ENCODE measurements at places on chromosomes 2 and 18. TPM values are rescaled to one million over a fixed set of nuclear protein-coding genes. Genes with fewer than 3 reads are reported as not detected.

DNA sequence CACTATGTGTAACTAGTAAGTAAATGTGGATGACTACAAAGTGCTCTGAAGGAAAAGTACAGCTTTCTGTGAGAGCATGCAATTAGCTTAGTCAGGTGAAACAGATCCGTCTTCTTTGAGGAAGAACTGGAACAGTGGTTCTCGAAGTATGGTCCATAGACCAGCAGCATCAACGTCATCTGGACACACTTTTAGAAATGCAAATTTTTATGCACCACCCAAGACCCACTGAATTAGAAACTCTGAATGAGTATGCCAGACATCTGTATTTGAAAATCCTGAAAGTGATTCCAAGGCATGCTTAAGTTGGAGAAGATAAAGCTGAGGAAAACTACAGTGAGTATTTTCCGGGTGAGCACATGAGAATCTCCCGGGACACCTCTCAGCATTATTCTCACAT is 130.7 kb upstream of the SPHKAP start:
- no peaks in the 10 kb centered on the region for H3K4me1 ChIP-seq
- DNase-seq, result no peak
- no peak overlapping the region for H3K27ac ChIP-seq
- H3K27me3 ChIP-seq, result no peaks in the 10 kb centered on the region

The GDF7 gene
- total RNA-seq, result 0.16 TPM

GRCh38 chr2:134717286-134718022 is 1.3 kb downstream of the TMEM163 start:
- no peak for DNase-seq
- peak overlapping the region; percentile 90 for H3K4me3 ChIP-seq
- H3K27ac ChIP-seq, result peak overlapping the region; percentile 32
- H3K4me1 ChIP-seq, result peaks cover 36% of the 10 kb centered on the region

GRCh38 chr2:241720099-241720498 is 14.3 kb upstream of the D2HGDH start:
- H3K36me3 ChIP-seq, result peaks cover 2% of the 10 kb centered on the region
- no peaks in the 10 kb centered on the region for H3K27me3 ChIP-seq
- H3K4me3 ChIP-seq, result no peak overlapping the region
- DNase-seq, result no peak
- H3K27ac ChIP-seq, result no peak overlapping the region

The FAHD2B gene
- total RNA-seq, result 16.9 TPM

DNA sequence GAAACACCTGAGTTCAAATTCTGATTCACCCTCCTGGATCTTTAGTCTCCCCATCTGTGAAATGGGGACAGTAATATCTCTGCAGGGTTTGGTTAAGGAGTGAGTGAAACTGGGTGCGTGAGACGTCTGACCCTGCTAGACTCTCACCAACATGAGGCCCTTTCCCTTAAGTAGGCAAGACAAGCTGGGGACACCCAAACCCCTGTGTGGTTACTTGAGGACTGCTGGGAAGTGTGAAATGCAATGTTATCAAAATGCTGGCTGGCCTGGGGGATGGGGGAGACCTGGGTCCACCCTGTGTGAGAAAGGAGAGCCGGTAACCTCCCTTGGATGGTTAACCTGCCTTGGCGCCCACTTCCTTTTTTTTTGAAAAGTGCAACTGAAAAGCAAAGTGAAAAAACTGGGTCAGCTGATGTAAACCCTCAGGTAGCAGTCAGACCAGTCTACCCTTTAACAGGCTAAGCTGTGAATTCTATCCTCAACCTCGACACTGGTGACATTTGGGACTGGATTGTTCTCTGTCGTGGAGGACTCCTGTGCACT is 82.3 kb downstream of the INPP5D start:
- peaks cover 42% of the 10 kb centered on the region for H3K4me1 ChIP-seq
- H3K36me3 ChIP-seq, result peaks cover 16% of the 10 kb centered on the region
- peak overlapping the region; percentile 72 for H3K4me3 ChIP-seq
- H3K27me3 ChIP-seq, result no peaks in the 10 kb centered on the region
- DNase-seq, result no peak

The DSC1 gene
- total RNA-seq, result 0.15 TPM

GRCh38 chr2:13121096-13121495 is 404.4 kb downstream of the TRIB2 start:
- no peaks in the 10 kb centered on the region for H3K36me3 ChIP-seq
- no peak overlapping the region for H3K27ac ChIP-seq
- H3K27me3 ChIP-seq, result peaks cover 20% of the 10 kb centered on the region
- H3K4me1 ChIP-seq, result no peaks in the 10 kb centered on the region
- no peak overlapping the region for H3K4me3 ChIP-seq

DNA sequence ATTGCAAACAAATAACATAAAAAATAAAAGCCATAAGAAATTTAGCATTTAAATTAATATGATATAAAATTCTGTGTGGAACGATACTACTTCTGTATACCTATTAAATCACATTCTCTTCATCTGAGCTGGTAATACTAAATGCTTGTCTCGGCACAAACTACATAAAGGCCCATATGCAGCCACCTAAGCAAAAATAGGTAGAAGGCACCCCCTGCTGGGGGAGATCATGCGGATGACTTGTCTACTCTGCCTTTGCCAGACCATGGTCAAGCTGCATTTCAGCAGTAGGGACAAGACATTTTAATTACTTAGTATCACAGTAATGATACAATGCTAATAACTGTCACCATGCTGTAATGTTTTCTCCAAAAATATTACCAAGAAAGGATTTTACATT is 108.0 kb downstream of the CDH19 start:
- no peak overlapping the region for H3K4me3 ChIP-seq
- H3K4me1 ChIP-seq, result no peaks in the 10 kb centered on the region
- no peaks in the 10 kb centered on the region for H3K27me3 ChIP-seq

DNA sequence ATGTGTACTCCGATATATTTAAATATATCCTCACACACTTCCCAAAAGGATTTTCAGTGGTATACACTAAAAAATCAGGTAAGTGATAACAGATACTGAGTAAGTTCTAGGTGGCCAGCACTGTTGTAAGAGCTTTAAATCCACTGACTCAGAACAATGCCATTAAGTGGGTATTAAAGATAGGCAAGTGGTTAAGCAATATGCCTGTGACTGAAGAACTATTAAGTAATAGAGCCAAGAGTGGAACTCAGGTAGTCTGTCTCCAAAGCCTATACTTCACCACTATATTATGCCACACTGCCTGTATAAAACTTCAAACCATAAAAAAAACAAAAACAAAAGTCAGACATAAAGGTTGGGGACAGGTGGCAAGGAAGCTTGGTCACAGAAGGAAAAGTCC is 37.2 kb downstream of the THUMPD2 start:
- no peak overlapping the region for H3K27ac ChIP-seq
- H3K36me3 ChIP-seq, result peaks cover 19% of the 10 kb centered on the region
- DNase-seq, result no peak
- peaks cover 13% of the 10 kb centered on the region for H3K4me1 ChIP-seq
- no peaks in the 10 kb centered on the region for H3K27me3 ChIP-seq
- H3K4me3 ChIP-seq, result no peak overlapping the region

DNA sequence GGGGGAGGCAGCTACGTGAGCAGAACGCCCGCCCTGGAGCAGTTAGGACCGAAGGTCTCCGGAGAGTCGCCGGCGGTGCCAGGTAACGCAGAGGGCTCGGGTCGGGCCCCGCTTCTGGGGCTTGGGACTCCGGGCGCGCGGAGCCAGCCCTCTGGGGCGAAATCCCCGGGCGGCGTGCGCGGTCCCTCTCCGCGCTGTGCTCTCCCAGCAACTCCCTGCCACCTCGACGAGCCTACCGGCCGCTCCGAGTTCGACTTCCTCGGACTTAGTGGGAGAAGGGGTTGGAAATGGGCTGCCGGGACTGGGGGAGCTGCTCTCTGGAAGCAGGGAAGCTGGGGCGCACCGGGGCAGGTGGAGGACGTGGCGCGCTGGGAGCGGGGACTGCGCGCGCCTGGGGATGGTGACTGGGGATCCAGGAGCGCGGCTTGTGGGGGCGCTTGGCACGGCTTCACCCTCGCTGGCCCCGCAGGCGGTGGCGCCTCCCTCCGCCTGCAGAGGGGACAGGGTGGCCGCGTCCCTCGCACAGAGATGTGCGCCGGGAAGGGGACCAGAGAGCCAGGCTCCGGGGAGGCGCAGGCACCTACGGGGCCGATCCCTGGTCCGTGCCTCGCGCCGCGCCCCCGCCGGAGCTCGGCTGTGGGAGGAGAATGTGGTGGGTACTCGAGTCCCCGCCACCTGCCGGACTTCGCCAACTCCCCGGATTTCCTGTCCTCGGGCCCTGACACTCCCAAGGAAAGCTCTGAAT is 688 bp downstream of the CDH20 start:
- H3K4me3 ChIP-seq, result no peak overlapping the region
- peaks cover 2% of the 10 kb centered on the region for H3K36me3 ChIP-seq
- no peaks in the 10 kb centered on the region for H3K4me1 ChIP-seq
- H3K27ac ChIP-seq, result no peak overlapping the region

- no peaks in the 10 kb centered on the region for H3K36me3 ChIP-seq
- no peaks in the 10 kb centered on the region for H3K27me3 ChIP-seq
- no peak overlapping the region for H3K4me3 ChIP-seq
- peaks cover 9% of the 10 kb centered on the region for H3K4me1 ChIP-seq
Observed at GRCh38 chr2:241870611-241871537, 1.3 kb downstream of the RTP5 start.

- H3K4me1 ChIP-seq, result no peaks in the 10 kb centered on the region
- no peak overlapping the region for H3K4me3 ChIP-seq
- no peaks in the 10 kb centered on the region for H3K27me3 ChIP-seq
- DNase-seq, result no peak
Observed at GRCh38 chr18:30265190-30265589, 777.4 kb downstream of the DSC3 start.

GRCh38 chr18:52816121-52816520 is 476.1 kb downstream of the DCC start:
- DNase-seq, result no peak
- H3K4me3 ChIP-seq, result no peak overlapping the region
- H3K27ac ChIP-seq, result no peak overlapping the region
- H3K27me3 ChIP-seq, result no peaks in the 10 kb centered on the region
- no peaks in the 10 kb centered on the region for H3K4me1 ChIP-seq

The B3GNT7 gene
- 0.22 TPM for total RNA-seq

- H3K27ac ChIP-seq, result no peak overlapping the region
- no peak for DNase-seq
- H3K27me3 ChIP-seq, result no peaks in the 10 kb centered on the region
- H3K4me1 ChIP-seq, result no peaks in the 10 kb centered on the region
Observed at GRCh38 chr2:180449171-180449915, 442.2 kb upstream of the CWC22 start.

DNA sequence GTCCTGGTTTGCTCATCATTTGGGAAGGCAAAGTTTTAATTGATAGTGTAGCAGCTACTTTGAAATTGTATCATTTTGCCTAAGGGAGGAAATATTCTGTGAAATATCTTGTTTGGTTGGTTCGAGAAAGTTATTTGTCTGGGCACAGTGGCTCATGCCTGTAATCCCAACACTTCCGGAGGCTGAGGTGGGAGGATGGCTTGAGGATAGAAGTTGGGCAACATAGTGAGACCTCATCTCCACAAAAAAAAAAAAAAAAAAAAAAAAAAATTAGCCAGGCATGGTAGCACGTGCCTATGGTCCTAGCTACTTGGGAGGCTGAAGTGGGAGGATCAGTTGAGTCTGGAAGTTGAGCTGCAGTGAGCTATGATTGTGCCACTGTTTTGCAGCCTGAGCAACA is 3.1 kb upstream of the ADGRF3 start:
- no peak for DNase-seq
- peaks cover 34% of the 10 kb centered on the region for H3K4me1 ChIP-seq
- no peak overlapping the region for H3K4me3 ChIP-seq

DNA sequence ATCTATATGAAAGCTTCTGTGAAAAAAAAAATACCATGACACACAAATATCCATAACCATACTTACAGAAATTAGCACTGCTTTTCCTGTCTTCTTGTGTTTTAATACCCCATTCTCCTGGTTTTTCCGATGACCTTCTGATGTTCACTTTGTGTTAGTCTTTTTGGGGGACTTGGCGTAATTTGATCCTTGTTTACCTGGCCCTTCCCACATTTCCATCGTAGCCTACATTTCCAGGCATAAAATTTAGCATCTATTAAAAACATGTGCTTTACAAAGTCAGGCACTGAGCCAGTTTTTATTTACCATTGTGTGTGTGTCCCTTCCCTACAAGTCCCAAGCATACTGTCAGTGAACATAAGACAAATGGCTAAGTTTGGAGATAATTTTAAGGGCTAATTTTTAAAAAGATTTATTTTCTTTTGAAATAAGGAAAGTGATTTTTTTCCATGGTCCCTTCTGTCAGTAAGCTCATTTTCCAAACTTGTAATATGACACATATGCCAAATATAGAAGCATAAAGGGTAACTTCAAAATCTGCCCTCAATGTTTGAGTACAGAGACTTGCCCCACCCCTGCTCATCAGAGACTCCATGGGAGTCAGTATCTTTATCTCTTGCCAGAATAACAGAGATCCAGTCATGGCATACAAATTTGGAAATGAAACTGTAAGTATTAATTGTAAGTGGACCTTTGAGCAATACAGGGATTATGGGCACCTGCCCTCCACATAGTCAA is 27.3 kb downstream of the SESTD1 start:
- no peaks in the 10 kb centered on the region for H3K36me3 ChIP-seq
- H3K27ac ChIP-seq, result no peak overlapping the region
- no peak for DNase-seq
- H3K4me1 ChIP-seq, result peaks cover 4% of the 10 kb centered on the region
- H3K27me3 ChIP-seq, result no peaks in the 10 kb centered on the region

DNA sequence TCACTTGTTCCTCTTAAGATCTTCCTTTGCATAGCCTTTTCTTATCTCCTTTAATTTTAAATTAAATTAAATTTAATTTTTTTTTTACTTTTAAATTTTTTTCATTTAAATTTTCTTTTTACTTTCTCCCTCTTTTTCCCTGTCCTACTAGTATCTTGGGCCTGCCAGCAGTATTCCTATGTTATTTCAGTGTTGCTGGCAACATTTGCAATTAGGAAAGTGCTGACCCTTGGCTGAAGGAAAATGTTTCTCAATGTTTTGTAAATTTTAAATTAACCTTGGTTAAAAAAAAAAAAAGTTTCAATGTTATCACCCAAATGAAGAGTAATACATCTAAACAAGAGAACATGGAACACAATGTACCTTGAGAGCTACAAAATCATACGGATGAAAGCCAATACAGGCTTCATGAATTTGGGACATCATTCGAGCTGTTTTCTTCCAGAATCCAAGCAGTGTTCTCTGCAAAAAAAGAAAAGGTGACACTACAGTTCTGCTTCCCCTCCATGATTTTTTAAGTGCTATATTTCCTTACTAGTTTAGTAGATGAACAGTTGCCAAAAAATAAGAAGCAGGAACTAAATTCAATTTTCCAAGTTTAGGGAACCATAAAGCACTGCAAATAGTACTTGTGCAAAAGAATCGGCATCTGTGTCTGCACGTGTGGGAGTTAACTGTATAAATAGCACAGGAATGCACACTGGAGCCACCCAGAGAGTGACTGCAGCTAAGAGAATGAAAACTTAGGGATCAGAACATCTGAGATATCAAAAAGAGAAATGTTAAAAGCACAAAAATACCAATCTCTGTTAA is 55.8 kb downstream of the ICA1L start:
- no peaks in the 10 kb centered on the region for H3K27me3 ChIP-seq
- H3K27ac ChIP-seq, result no peak overlapping the region

DNA sequence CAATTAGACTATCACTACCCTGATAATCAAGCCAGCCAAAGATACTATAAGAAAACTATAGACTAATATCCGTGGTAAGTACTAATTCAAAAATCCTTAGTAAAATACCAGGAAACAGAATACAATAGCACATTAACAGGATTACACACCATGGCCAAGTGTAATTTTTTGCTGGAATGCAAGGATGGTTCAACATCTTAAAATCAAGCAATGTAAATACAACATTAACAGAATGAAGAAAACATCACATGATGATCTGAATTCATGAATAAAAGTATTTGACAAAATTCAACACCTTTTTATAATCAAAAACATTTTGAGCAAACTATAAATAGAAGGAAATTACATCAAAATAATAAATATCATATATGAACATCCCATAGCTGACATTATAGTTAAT is 350.7 kb upstream of the LRRTM1 start:
- DNase-seq, result no peak
- no peak overlapping the region for H3K4me3 ChIP-seq
- no peak overlapping the region for H3K27ac ChIP-seq
- no peaks in the 10 kb centered on the region for H3K36me3 ChIP-seq

All from T-helper 17 cell (primary cell).